ENCODE measurements at places on chromosomes 11 and 22.
A peak's percentile ranks its signal among the peaks of the same experiment; 100 is the strongest.

GRCh38 chr11:108606070-108606469, 12.5 kb upstream of the EXPH5 start:
- DNase-seq = no peak

DNA sequence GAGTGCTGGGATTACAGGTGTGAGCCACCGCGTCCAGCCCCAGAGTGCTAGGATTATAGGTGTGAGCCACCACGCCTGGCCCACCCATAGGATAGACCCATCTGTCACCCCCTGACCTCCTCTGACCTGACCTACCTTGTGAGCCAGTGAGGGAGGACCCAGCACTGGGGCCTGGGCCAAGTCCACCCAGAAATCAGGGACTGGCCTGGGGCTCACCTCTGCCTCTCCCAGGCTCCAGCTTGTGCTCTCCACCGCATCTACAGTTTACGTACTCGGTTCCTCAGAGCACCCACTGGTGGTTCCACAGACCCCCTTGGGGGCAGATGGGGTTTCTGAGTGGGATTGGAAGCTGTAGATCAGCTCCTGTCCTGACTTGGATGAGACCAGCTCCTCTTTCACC, 6.4 kb downstream of the SLC29A2 start:
- no peak for DNase-seq

- DNase-seq = no peak
Observed at GRCh38 chr11:11978792-11979487, 29.5 kb downstream of the DKK3 start.

DNA sequence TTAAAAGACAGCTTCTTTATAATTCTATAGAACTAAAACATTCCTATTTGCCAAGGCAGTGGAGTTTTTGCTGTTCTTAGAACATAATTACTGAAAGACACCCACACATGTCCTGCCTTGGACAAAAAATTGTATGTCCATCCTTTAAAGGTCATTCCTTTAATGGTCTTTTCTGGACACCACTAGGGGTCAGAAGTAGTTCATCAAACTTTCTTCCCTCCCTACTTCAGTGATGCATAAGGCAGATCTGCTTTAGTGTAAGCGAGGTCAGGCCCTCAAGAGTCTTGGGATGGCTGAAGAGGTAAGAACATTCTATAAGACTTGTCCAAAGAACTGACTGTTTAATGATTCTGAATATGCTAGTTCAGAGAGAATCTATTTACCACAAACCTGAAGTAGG, 4.3 kb upstream of the OR51V1 start:
- DNase-seq = no peak

GRCh38 chr11:130477586-130478203, 29.2 kb downstream of the ADAMTS15 start:
- no peak for DNase-seq

- DNase-seq = no peak
Observed at GRCh38 chr11:119511614-119512306, 88.8 kb upstream of the THY1 start.

DNA sequence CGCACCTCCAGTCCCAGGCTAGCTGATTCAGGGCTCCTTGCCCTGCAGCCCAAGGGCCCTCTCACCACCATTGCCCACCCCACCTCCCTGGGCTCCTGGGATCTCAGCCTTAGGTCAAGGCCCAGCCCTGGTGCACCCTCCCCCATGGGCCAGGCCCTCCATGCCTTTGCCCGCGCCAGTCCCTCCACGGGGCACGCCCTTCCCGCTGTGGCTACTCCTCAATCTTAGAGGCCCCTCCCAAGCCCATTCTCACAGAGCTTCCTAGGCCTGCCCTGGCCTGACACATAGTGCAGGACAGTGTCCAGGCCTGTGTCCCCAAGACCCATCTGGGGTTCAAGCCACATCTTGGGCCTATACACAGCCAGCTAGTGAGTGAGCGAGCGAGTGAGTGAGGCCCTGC, 6.9 kb downstream of the GP1BB start:
- DNase-seq = no peak

- no peak for DNase-seq
Observed at GRCh38 chr22:20240447-20240764, 27.7 kb downstream of the RTN4R start.

- DNase-seq = no peak
Observed at GRCh38 chr22:29772170-29772641, 5.0 kb downstream of the UQCR10 start.

DNA sequence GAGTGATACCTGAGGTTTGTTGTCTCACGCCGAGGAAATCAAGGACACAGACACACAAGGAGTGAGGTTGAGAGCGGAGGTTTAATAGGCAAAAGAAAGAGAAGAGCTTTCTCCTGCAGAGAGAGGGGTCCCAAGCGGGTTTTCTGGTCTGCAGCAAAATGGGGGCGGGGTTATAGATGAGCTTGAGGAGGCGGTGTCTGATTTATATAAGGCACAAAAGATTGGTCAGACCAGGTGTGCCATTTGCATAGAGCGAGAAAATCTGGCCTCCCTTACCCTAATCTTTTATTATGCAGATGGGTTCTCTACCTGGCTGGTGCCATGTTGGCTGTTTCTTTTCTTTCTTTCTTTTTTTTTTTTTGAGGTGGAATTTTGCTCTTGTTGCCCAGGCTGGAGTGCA, 11.8 kb downstream of the C11orf96 start:
- no peak for DNase-seq

DNA sequence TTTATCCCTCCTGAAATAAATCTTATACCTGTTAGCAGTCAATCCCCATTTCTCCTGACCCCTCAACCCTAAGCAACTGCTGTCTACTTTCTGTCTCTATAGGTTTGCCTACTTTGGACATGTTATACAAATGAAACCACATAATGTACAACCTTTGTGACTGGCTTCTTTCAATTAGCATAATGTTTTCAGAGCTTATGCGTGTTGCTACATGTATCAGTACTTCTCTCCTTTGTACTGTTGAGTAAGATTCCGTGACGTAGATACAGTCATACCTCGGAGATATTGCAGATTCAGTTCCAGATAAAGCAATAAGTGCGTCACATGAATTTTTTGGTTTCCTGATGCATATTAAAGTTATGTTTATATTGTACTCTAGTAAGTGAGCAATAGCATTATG, 127.3 kb downstream of the MORC2 start:
- no peak for DNase-seq

- DNase-seq = no peak
Observed at GRCh38 chr11:129323896-129324502, 51.6 kb upstream of the BARX2 start.

- DNase-seq = no peak
Observed at GRCh38 chr11:92727123-92727522, 242.3 kb upstream of the MTNR1B start.

- no peak for DNase-seq
Observed at GRCh38 chr22:18078329-18079041, 695 bp downstream of the PEX26 start.

- no peak for DNase-seq
Observed at GRCh38 chr22:19287076-19287707, 4.3 kb downstream of the CLTCL1 start.

GRCh38 chr11:74282421-74282820, 29.0 kb downstream of the P4HA3 start:
- DNase-seq = no peak

DNA sequence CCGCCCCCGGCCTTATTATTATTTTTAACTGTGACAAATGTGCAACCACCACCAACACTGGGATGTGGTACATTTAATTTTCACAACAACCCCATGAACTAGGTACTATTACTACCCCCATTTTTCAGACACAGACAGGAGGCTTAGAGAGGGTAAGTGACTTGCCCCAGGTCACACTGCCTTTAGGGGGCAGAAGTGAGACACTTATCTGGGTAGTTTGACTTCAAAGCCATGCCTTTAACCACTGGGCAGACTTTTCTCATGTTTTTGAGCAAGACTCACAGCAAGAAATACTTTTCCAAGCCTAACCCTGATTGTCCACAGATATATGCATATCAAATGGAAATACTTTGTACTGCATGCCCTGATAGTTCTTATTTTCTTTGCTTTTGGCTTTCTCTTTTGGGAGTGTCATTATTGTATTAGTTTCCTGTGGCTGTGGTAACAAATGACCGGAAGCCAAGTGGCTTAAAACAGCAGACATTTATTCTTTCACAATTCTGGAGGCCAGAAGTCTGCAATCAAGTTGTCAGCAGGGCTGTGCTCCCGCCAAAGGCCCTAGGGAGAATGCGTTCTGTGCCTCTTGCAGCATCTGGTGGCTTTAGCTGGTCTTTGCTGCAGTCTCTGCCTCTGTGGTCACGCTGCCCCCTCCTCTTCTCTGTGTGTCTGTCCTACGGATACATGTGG, 110.8 kb downstream of the GRIK4 start:
- DNase-seq = no peak

GRCh38 chr22:25876871-25877270, 134.9 kb downstream of the MYO18B start:
- DNase-seq = no peak

DNA sequence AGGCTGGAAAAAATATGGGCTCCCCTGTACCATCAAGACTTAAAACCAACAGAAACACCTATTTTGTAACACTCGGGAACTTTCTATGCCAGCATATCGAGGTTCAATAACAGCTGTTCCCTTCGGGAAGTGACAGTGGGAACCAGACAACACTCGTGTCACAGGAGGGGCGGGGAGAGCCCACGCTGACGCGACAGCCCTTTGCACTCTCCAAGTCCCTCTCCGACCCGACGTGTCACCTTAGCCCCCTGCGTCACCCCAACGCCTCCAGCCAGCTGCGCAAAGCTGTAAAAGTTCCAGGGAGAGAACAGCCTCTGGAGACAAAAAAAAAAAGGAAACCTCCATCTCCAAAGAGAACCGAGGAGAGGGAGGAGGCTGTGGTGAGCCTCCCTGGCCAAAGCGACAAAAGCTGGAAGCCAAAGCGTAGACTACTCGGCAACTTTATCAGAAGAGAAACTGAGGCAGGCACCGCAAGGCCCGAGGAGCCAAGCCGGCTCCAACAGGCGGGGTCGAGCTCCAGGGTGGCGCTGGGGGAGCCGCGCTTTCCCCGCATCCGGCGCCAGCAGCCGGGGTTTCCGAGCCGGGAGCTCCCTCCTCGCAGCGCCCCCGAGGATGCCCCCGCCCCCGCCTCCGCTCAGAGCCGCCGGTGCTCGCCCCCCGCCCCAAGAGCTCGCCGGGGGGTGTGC, 751 bp downstream of the ARFGAP3 start:
- DNase-seq = peak; percentile 44

DNA sequence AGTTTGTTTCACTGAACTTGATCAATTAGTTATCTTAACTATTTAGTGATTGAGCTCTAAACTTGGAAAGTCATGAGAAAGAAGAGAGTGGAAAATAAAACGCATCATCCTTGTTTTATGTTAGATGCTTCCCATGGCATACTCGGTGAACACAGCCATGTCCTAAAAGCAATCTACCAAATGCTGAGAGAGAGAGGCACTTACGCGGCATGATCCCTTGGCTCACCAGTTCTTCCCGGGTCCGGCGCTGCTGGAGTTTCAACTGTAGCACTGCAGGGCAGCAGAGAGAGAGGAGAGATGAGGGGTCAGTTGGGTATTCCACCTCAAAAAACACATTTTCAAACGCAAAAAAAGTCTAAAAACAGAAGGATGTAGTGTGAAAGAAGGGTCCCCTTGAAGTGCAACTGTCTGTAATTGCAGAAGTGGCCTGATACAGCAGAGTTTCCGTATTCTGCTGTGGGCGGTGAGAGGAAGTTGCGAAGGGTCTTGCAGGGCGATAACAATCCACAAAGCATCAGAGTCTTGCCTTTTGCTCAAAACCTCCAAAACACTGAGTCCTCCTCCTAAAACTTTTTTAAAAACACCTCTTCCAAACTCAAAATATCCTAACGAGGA, 92.7 kb downstream of the SGSM3 start:
- peak; percentile 13 for DNase-seq

DNA sequence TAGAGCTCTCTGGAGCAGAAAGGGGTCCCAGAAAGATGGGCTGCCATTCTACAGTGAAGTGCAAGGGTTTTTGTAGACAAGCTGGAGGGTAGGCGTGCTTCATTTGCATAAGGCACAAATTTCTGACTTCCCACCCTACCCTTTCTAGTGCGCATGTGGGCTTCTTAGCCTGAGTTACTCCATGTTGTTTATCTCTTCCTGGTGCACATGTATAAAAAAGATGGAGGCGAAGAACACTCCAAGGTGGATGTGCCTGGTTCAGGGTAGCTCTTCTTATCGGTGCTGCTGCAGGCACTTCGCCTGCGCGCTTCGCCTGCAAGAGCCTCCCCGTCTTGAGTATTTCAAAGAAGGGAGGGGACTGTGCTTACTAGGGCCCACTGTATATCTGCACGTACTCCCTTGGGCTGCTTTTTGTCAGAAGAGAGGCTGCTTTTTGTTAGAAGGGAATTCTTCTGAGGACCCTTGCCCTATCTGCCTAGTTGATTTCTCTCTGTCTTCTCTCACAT, 1047.3 kb upstream of the CNTN5 start:
- no peak for DNase-seq
